H7 (cell line): ENCODE measurements at places on chromosomes 5 and 9.
A peak's percentile ranks its signal among the peaks of the same experiment; 100 is the strongest.

DNA sequence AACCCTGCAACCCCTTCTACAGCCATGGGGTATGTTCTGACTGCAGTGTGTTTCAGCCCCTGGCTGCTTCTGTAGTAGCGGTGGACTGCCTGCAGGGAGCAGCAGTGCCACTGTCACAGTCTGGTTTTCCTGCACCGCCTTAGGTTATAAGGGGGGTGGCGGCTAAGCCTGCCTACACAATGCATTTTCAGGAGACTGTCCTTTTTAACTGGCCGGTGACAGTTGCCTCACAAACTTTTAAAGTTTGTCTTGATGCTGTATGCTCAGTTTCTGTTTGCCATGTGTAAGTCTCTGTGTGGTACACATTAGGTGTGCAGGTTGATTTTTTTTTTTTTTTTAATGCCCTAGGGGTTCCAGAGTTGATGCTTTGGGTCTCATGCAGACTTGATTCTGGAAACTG is 53.0 kb downstream of the NUP214 start:
- peak; percentile 87 for DNase-seq

GRCh38 chr9:81079055-81079454 is 610.3 kb downstream of the TLE1 start:
- DNase-seq: no peak

GRCh38 chr5:509611-510185 is 14.6 kb downstream of the SLC9A3 start:
- DNase-seq: no peak

DNA sequence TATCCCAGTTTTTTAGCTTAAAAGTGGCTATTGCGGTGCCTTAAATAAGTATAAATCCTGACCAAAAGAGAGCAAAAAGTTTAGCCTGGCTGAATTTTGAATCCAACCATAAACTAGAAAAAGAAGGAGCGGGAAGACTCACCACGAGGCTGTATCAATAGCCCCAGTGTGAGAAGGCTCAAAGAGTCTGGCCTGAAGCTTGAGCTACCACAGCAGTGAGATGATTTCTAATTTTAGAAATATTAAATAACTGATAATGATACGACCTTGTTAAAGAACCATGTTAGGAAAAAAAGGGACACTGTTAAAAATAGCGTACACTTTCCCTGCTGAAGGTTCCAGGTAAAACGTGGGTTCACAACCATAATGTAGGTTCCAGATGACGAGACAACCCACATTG is 134.1 kb upstream of the ZNF462 start:
- no peak for DNase-seq

DNA sequence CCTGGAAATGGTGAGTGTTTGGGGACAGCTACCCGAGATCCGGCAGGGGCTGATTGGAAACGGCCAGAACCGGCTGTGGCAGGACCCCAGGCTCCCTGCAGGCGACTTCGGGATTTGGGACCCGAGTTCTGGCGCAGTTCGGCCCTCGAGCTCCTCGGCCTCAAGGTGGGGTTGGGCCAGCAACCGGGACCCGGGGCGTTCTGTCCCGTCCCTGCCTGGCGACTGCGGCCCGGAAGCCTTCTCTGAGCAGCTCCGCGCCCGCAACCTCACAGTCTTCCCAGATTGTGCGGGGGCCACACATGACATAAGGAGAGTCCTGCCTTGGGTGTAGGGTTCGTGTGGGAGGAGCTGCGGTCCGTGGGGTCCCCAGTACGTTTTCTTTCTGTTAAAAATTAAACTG is 23.2 kb upstream of the NEURL1B start:
- peak; percentile 67 for DNase-seq

DNA sequence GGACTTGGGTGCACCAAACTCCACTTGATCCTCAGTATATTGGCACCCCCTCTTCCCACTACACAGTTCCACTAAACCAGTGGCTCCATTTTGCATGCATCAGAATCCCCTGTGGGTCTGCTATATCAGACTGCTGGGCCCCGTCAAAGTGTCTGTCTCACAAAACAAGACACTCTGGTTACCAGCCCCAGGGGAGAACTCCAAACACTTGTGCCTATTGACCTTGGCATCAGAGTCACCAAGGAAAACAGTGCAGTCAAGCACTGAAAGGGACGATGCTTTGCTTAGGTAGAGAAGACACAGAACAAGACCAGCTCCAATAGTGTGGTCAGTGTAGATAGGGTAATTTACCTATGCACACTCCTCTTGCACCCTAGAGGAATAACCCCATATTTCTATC is 205.8 kb upstream of the RAI14 start:
- no peak for DNase-seq
